ENCODE measurements at places on chromosomes 16 and 17.

DNA sequence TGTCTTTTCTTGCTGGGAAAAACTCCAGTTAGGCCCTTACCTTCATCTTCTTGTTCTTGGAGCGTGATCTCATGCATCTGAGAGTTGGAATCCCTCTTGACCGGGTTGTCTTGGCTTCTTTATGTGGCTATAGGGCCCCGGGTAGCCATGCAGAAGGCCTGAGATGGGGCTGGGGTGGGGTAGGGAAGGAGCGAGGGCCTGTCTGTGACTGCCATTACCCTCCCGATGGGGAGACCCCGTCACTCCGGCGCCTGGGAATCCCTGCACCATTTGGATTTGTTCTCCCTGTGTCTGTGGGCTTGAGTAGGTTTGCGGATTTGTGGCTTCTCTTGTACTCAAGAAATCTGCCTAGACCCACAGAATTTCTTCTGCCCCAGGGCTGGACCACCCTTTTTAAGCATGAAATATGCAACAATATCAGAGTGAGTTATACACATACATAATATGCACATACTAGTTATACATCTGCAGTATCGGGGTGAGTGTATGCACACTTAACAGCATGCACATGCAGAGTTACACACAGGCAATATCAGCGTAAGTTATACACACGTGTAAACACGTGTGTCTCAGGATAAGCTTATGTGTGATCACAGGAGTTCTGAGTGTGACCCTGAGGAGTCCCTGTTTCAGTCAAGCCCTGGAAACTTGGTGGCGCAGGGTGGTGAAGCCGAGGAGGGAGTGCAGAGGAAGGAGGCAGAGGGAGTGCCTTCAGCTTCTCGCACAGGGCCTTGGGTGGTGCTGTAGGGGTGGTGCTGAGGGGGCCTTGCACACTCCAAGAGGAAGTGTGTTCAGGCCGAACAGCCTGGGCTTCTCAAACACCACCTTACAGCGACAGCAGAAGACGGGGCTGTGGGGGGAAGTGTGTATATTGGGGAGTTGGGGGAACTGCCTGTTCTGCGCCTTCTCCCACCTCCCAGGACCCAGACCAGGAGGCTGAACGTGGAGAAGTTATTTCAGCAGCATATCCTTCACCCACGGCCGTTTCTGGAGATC is 18.5 kb downstream of the CCDC42 start:
- DNase-seq, result no peak

- no peak for DNase-seq
Measured at GRCh38 chr17:17774009-17774881, 62.5 kb downstream of the SREBF1 start.

GRCh38 chr17:68470961-68471360 is 13.7 kb upstream of the WIPI1 start:
- DNase-seq, result no peak

DNA sequence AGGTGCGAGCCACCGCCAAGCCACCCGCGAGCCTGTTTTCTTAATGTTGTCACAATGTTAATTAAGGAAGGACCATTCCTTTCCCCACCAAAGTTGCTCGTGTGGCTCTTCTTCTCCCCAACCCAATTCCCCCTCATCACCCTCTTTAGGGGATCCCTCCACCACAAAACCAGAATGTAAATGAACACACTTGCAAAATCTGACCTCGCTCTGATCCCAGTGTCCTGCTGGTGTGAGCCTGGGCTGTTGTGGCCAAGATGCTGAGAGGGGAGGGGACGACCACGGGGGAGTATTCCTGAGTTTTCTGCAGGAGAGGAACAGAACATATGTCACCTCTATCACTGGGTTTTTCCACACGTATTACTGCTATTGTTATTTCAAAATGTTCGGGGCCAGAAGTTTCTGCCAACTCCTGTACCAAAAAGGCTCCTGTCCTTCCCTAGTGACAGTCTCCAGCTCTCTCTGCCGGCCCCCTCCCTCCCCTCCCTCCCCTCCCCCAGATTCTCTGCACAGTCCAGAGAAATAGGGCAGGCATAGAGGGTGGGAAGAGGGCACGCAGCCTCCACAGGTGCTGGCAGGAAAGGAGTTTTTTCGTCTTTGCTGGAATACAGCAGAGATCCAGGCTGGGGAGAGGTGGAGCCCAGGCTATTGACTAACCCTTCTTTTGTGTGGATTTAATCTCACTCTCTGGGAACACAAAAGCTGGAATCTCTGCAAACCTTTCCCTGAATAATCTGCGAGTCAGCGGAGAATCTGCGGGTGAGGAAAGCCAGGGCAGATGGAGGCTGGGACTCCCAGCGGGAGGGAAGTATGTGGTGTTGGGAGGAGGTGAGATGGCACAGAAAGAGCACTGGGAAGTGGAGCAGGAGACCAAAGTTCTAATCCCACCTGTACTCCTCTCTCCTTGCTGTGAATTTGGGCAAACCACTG is 4.5 kb upstream of the CA4 start:
- no peak for DNase-seq

GRCh38 chr17:78826836-78827509 is 13.6 kb downstream of the USP36 start:
- no peak for DNase-seq
